HFFc6 (cell line): ENCODE measurements at places on chromosomes 7 and 10.

- no peak for DNase-seq
These were observed 179.4 kb downstream of the PIP4K2A start for GRCh38 chr10:22534849-22535604.

DNA sequence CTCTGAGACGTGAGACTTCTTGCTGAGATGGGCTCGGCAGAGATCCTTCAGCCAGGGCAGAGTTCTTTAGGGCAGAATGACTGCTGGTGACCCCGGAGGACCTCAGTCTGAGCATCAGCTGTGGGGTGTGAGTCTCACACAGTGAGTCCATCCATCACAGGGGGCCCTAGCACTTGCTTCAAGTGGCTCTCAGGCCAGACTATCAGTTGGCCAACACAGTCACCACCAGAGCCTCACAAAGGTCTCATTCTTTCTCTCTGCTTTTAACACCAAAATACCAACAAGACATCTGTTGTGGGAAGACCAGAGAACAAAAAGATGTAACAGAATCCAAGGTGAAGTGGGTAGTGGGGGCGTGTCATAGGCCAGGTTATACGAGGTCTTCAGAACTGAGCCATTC lies 345.6 kb upstream of the NRP1 start:
- DNase-seq = no peak

GRCh38 chr10:61455656-61456055 lies 2.5 kb upstream of the TMEM26 start:
- no peak for DNase-seq

GRCh38 chr10:112628951-112629609 lies 182.1 kb downstream of the VTI1A start:
- DNase-seq = no peak

GRCh38 chr10:43644252-43644651 lies 4.4 kb downstream of the ZNF32 start:
- DNase-seq = peak; percentile 21

GRCh38 chr7:45259966-45260646 lies 102.5 kb downstream of the RAMP3 start:
- DNase-seq = no peak

GRCh38 chr10:118704711-118705110 lies 50.1 kb downstream of the CACUL1 start:
- no peak for DNase-seq

- no peak for DNase-seq
These were observed 244.4 kb downstream of the FANK1 start for GRCh38 chr10:126140746-126141273.
